ENCODE measurements at places on chromosomes 1 and 21. TPM values are rescaled to one million over a fixed set of nuclear protein-coding genes. Genes with fewer than 3 reads are reported as not detected.

Gene DNAJC28
- 1.8 TPM for total RNA-seq

Gene RNU1-4
- under 0.01 TPM for total RNA-seq

Gene THEM5
- total RNA-seq, result not detected

Gene HIVEP3
- 7.6 TPM for total RNA-seq

Gene OR2T35
- total RNA-seq, result not detected

Gene CELA2B
- total RNA-seq, result not detected

Gene PACC1
- 36.3 TPM for total RNA-seq

Gene C1orf21
- total RNA-seq, result 28.1 TPM

Gene TAL1
- total RNA-seq, result 20.4 TPM

Gene BMP8A
- 0.53 TPM for total RNA-seq

Gene TENT5C
- total RNA-seq, result 0.92 TPM

Gene OR2M3
- total RNA-seq, result not detected

Gene ASCL5
- not detected for total RNA-seq

Gene BPNT1
- 29.3 TPM for total RNA-seq

Gene IL19
- total RNA-seq, result not detected

Gene UTS2
- total RNA-seq, result not detected

Gene CR1L
- not detected for total RNA-seq

Gene TMOD4
- not detected for total RNA-seq

Gene ZNF697
- total RNA-seq, result 25.4 TPM

Gene EMC1
- 51.2 TPM for total RNA-seq

Gene OR2L8
- total RNA-seq, result not detected

Gene SLC45A1
- 2.2 TPM for total RNA-seq

Gene CFHR5
- not detected for total RNA-seq

Gene FRRS1
- 1.2 TPM for total RNA-seq

Gene LCE3D
- total RNA-seq, result not detected
